ENCODE measurements at places on chromosomes 6 and 20. TPM values are rescaled to one million over a fixed set of nuclear protein-coding genes. Genes with fewer than 3 reads are reported as not detected.

Gene RFX6
- 1.8 TPM for total RNA-seq

Gene CD40
- 17.0 TPM for total RNA-seq

Gene RAD21L1
- total RNA-seq = not detected

Gene GTSF1L
- total RNA-seq = not detected

Gene CENPQ
- 9.7 TPM for total RNA-seq

Gene TMEM244
- total RNA-seq = not detected

Gene XKR7
- total RNA-seq = not detected

Gene TRIM15
- total RNA-seq = 0.33 TPM

Gene UNC5CL
- total RNA-seq = 1.8 TPM

Gene GMDS
- total RNA-seq = 17.0 TPM

Gene C20orf141
- not detected for total RNA-seq

Gene PPIL6
- 2.6 TPM for total RNA-seq

Gene PNLDC1
- total RNA-seq = 0.29 TPM

Gene OTOR
- total RNA-seq = not detected

Gene DLL1
- 3.8 TPM for total RNA-seq

Gene C6orf15
- not detected for total RNA-seq

Gene CCN6
- not detected for total RNA-seq

Gene GLP1R
- total RNA-seq = not detected

Gene C20orf144
- total RNA-seq = 0.16 TPM

Gene NKAPL
- 2.9 TPM for total RNA-seq

Gene EFCAB8
- not detected for total RNA-seq

Gene CYP21A2
- 1.6 TPM for total RNA-seq

Gene F13A1
- total RNA-seq = 53.3 TPM

Gene SEMG1
- not detected for total RNA-seq

Gene NOTCH4
- 20.8 TPM for total RNA-seq

Gene ENPP5
- total RNA-seq = 2.2 TPM

Gene SOX4
- 48.8 TPM for total RNA-seq

Gene CST4
- total RNA-seq = not detected

Gene FAXC
- total RNA-seq = 14.2 TPM

Gene LIME1
- 16.7 TPM for total RNA-seq

Gene FILIP1
- 4.3 TPM for total RNA-seq

Gene MYBL2
- total RNA-seq = 0.32 TPM

Gene SYTL3
- 7.5 TPM for total RNA-seq

Gene C6orf163
- 4.7 TPM for total RNA-seq

Gene ROS1
- total RNA-seq = not detected

Gene VWA7
- total RNA-seq = not detected

Gene TREML2
- total RNA-seq = not detected

Gene CDSN
- not detected for total RNA-seq

Gene DACT2
- not detected for total RNA-seq

Gene DNAH8
- total RNA-seq = under 0.01 TPM

Gene AURKA
- total RNA-seq = 2.2 TPM

Gene TGM2
- 10.7 TPM for total RNA-seq

Gene PSORS1C2
- total RNA-seq = not detected

Gene LST1
- 10.7 TPM for total RNA-seq

Gene RGL2
- 38.9 TPM for total RNA-seq

Gene GRIK2
- total RNA-seq = not detected

Gene TAGAP
- total RNA-seq = 4.1 TPM

Gene CLIC5
- 5.4 TPM for total RNA-seq

Gene TFAP2D
- not detected for total RNA-seq

Gene FAM83C
- total RNA-seq = 0.15 TPM

Gene SNRPB
- 207 TPM for total RNA-seq

Gene CRYBG1
- total RNA-seq = 38.3 TPM

Measured in breast epithelium (tissue), 4 donors.